Cardiac fibroblast (primary cell): ENCODE measurements at places on chromosomes 5 and 9.
A peak's percentile ranks its signal among the peaks of the same experiment; 100 is the strongest.

- DNase-seq = no peak
These were observed 42.7 kb upstream of the MVB12B start for GRCh38 chr9:126283799-126284465.

DNA sequence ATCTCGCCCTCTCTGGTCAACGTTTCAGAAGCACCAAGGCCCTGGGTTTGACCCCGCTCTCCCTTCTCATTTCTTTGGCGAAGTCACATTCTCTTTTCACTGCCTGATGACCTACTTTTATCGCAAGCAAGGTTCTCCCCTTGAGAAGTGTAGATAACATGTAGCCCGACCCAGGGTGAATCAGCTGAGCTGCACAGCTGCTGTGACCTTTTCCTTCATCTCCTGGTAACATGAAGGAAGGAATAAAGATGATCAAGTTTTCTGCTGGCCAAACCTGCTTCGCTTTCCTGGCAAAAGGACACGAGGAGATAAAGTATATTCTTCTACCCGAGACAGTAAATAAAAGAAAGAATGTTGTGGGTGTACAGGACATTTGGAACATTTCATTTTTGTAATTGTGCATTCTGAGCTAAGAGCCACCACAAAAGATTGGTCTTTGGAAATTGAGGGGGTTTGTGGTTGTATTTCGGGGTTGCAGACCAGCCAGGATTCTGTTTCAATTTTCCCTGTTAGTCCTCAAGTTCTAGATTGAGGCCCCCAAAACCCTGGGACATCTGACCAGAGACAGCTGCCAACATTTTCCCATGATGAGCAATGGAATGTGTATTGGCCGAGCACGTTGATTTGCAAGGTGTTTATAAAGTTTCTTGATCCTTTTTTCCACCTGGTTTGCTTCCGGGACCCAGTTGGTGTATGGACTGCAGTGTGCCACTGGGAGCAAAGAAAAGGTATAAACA, 155.1 kb upstream of the ZNF462 start:
- peak; percentile 34 for DNase-seq

- peak; percentile 0 for DNase-seq
These were observed 190.0 kb upstream of the GRAMD2B start for GRCh38 chr5:126233256-126233655.

DNA sequence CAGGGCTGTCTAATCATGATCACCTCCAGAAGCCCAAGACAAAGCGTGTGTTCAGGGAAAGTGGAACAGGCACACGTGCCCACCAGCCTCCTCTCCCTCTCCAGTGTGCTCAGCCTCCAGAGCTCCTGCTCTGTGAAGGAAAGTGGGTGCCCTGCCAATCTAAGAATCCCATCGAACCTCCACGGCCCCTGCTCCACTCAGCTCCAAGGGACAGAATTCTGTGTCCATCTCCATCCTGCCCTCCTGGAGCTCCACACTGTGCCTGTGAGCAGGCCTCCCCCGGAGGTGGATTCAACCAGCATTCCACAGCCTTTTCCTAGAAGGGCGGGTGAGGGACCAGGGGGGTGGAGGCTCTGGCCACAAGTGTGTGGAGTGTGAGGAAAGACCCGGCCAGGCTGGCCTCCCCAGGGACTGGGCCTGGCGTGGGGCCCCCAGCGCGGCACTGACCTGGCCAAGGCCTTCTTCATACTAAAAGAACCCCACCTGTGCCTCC, 6.0 kb downstream of the EEIG1 start:
- DNase-seq = peak; percentile 56

GRCh38 chr5:38071831-38072694, 186.3 kb upstream of the EGFLAM start:
- no peak for DNase-seq

GRCh38 chr5:180631549-180632383, 17.6 kb downstream of the FLT4 start:
- DNase-seq = no peak

- DNase-seq = no peak
These were observed 9.7 kb downstream of the FAXDC2 start for GRCh38 chr5:154840435-154841272.

DNA sequence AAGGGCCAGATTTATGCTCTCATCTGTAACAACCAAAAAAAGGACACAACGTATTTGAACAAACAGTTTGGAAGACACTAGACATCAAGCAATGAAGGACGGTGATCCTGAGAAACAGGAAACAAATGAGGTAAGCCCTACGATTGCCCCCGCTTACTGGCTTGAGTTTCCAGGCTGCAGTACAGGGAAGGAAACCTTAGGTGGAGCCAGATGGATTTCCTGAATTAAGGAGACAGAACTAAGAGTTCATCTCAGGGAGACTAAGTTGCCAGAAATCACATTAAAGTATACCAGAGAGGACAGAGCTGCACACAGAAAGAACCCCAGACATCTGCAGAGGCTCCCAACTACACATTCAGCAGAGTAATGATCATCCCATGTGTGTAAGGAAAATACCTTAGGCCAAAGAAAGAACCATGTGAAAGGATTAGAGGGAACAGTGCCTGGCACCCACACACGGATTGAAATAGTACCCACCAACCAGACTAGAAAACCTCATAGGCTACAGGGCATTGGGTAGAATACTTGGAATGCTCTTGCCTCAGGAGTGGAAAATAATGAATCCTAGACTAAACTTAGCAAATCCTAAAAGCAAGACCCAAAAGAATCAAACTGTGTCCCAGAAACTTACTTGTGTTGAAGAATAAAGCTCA, 99.3 kb upstream of the NIPBL start:
- DNase-seq = peak; percentile 40

DNA sequence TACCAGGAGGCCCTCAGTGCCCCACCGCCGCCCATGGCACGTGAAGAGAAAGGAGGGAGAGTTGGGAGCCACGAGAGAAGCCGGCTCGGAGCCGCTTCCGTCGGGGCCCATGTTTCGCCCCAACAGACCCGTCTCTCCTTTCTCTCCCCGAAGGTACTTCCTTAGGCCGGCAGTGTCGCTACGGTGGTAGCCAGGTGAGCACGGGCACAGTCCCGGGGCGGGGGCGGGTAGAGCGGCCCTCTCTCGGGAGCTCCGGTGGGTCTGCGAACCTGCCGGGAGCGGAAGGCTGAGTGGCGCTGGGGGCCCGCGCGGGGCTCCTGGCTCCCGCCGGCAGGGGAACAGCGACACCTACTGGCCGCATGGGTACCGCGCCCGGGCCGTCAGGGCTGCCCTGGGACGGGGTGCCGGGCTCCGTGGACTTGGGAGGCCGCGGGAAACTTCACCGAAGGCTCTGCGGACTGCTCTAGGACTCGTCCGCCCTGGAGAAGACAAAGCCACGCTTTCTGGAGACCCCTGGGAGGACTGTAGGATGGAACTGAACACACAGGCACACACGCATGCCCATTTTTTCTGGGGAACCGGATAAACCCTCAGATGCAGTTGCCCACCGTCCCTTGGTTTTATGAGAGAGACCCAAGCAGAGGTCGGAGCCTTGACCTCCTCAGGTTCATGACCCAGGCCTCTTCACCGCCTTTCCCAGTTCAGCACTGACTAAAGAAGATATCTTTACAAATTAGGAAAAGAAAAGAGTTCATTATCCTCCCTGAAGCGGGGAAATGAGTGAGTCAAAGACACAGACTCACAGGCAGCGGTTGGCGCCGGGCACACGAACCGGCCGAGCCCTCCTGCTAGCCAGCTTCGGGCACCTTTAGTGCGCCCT, 202.5 kb downstream of the MEF2C start:
- DNase-seq = peak; percentile 56

- DNase-seq = no peak
These were observed 846 bp downstream of the MGAT1 start for GRCh38 chr5:180801596-180802324.

DNA sequence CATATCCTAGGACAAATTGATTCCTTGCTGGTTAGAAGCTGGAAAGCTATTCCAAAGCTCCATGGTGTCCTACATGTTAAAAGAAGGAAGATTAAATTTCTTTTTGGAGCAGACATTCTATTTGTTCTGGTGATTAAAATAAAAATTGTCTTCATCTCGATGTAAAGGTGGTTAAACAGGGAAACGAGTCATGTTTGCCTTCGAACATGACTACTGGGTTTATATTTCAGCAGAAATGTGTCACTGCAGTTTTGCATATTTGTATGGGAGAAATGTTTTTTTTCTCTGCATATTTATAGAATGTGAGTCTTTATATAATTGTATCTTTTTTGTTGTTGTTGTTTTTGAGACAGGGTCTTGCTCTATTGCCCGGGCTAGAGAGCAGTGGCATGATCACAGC, 36.4 kb downstream of the ADAMTS12 start:
- DNase-seq = no peak

DNA sequence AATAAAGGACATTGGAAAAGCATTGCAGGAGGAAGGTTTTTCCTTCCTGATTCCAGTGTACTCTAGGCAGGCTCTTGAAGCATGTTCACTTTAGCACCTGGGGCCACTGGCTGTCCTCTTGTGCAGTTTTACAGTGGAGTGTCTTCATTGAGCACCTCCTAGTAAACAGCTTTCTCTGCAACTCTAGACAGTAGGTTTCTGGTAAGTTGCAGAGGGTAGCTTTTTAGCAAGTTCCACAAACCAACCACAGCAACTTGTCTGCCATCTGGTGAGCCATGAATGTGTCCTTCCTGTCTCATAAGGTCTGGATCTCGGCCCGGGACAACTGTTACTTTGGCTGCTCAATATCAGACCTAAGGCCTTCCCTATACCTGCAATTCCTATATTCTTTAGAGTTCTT, 488.0 kb downstream of the MAN2A1 start:
- DNase-seq = no peak

GRCh38 chr5:89613222-89613956, 730.4 kb upstream of the MEF2C start:
- DNase-seq = peak; percentile 1

GRCh38 chr5:126499853-126500342, 76.7 kb downstream of the GRAMD2B start:
- DNase-seq = peak; percentile 39

DNA sequence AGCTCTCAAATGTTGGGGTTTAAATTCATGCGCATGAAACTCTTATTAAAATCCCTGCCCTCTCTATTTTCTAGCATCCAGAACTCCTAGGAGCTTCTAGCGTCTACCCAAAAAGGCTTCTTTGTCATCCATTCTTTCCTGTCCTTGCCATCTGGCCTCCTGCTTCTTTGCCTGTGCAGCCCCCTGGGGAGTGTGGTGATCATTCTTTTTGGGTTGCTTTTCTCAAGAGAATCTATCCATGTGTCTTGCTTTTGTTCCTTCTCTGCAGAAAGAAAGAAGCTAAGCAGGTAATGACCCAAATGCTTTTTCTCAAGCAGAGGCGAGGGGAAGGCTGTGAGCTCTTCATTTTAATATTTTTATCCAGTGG, 26.6 kb downstream of the SKP2 start:
- DNase-seq = no peak

GRCh38 chr5:137596941-137597340, 97.8 kb upstream of the SPOCK1 start:
- DNase-seq = no peak

- no peak for DNase-seq
These were observed 299.0 kb downstream of the FBXL7 start for GRCh38 chr5:15799014-15799413.

GRCh38 chr5:171309276-171310211, 496 bp downstream of the TLX3 start:
- no peak for DNase-seq

DNA sequence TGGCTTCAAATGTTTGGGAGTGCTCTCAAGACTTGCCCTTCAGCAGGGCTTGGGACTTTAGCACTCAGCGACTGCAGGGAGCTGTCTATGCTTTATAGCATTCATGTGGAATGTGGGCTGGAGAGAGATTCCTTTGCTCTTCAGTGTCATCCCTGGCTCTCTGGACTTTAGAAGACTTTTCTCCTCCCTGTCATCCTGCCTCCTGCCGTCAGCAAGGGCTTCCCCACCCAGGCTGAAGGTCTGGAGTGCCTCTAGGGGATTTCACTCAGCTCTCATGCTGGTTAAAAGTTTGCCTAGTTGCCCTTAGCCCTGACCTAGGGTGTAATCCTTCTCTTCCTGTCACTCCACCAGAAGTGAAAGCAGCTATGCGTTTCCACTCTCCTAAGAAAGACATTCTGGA, 210.9 kb downstream of the FRMD3 start:
- peak; percentile 28 for DNase-seq

DNA sequence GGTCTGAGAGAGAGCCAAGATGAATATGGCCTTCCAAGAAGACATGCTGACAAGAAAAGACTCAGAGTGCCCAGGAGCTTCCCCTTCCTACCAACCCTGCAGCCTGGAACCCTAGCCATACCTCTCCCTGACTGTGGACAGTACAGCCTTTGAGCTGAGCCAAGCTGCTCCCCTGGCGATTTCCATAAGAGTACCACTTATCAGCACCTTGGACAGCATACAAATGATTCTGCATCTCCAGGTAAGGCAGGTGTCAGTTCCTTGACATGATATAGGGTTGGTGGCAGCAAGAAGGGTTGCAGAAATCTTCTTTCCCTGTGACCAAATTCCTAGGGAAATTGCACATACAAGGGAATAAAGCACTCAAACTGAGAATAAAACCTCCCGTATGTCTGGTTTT, 58.3 kb downstream of the MFAP3 start:
- no peak for DNase-seq

GRCh38 chr9:96604004-96604319, 15.7 kb downstream of the CDC14B start:
- DNase-seq = peak; percentile 51

- DNase-seq = no peak
These were observed 22.9 kb downstream of the SLC25A51 start for GRCh38 chr9:37880916-37881479.

- DNase-seq = peak; percentile 48
These were observed 139.7 kb downstream of the MEF2C start for GRCh38 chr5:88743231-88743834.

GRCh38 chr5:4093970-4094369, 498.3 kb downstream of the IRX1 start:
- no peak for DNase-seq

- DNase-seq = no peak
These were observed 280.3 kb downstream of the NPR3 start for GRCh38 chr5:32991421-32991815.

DNA sequence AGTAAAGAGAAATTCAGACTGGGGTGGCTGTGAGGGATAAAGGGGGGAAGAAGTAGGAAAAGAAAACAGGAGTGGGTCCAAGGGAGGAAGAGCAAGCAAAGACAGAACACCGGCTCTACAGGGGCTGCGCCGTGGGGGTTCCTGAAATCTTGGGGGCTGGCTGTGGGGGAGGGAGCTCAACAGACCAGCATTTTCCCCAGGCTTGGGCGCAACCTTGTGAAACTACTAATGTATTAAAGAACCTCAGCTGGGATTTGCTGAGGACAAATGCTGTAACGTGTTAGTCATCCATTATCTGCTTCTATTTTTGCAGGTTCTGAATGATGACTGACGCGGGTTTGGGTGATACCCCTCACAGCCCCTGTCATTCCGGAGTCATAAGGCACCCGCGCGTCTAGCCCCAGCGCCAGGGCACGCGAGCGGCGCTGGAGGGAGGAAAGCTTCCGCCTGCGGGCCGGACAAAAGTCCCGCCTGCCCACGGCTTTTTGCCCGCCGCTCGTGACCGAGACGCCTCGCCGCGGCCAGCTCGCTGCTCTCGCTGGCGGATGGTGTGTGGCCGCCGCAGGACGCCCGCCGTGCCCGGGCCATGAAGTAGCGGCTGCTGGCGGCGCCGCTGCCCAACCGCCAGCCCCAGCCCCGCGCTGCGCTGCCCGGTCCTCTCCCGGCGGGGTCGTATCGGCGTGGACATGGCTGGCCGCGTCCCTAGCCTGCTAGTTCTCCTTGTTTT, 110.6 kb downstream of the PAM start:
- DNase-seq = peak; percentile 89
